ENCODE measurements at places on chromosomes 3 and 15.

- no peak for DNase-seq
Observed at GRCh38 chr3:32203854-32204253, 34.6 kb upstream of the CMTM8 start.

DNA sequence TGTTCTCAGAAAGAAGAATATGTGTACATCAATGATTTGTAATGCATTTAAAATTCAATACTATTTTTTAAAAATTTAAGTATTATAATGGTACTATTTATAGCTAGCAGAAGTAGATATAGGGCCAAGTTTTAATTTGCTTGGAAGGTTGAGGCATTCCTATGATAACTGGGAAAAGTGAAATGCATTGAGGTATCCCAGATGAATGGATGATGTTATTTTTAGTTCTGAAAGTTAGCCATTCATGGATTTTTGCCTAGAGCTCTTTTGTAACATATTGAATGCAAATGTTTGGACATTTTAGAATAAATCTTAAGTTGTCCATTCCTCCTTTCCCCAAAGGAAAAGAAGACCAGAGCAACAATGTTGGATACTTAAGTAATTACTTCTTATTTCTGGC is 47.6 kb downstream of the GAP43 start:
- DNase-seq, result no peak

DNA sequence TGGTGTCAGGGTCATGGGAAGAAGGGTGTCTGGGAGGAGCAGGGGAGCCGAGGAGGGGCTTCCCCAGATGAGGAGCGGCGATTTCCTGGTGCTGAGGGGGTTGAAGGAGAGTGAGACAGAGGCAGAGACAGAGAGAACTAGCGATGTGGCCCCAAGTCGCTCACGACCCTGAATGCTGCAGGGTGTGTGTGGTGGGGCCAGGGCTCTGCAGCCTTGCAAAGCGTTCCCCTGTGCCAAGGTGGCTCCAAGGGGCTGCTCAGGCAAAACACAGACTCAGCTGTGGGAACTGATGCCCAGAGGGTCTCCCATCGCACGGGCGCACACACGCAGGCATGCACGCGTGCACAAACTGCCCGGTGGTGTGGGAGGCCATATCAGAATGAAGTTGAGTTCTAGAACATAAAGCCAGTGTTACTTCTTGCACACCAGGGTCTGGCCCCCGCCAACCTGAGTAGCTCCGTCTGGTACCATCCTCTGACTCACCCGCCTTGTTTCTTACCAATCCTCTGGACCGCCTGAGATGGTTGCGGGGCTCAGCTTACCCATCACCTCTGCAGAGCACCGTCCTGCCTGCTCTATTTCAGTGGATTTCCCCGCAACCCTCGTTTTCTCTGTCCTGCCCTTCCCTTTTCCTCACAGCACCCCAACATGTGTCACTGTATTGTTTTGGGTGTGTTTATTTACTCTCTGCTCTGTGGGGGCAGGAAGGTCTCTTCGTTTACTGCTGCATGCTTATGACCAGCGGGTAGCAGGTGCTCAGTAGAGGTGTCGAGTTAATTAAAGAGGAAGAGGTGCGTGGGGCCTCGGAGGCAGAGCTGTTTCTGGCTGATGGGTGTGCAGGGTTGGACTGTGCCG is 4.5 kb downstream of the MELTF start:
- DNase-seq, result no peak

DNA sequence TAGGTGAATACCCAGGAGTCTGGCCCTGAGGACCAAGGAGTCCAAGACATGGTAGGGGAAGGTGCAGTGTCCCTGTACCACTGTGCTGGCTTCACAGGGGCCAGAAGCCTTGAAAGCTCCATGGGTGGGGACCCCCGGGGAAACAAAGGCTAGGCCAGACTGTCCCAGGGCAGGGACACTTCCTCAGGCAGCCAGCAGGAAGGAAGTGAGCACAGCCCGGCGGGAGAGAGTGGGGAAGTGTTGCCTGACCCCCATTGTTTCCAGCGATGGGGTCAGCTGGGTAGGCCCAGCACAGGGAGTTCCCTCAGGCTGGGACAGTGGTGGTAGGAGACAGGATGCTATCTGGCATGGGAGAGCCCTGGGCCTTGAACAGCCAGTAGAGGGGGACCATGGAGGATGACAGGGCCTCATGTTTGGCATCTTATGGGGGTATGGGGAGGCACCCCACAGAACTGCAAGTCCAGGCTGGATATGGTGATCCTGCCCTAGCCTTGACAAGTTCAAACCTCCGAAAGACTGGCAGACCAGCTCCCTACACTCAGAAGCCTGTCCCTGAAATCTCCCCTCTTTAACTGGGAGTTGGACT is 1.2 kb upstream of the HYAL2 start:
- no peak for DNase-seq

DNA sequence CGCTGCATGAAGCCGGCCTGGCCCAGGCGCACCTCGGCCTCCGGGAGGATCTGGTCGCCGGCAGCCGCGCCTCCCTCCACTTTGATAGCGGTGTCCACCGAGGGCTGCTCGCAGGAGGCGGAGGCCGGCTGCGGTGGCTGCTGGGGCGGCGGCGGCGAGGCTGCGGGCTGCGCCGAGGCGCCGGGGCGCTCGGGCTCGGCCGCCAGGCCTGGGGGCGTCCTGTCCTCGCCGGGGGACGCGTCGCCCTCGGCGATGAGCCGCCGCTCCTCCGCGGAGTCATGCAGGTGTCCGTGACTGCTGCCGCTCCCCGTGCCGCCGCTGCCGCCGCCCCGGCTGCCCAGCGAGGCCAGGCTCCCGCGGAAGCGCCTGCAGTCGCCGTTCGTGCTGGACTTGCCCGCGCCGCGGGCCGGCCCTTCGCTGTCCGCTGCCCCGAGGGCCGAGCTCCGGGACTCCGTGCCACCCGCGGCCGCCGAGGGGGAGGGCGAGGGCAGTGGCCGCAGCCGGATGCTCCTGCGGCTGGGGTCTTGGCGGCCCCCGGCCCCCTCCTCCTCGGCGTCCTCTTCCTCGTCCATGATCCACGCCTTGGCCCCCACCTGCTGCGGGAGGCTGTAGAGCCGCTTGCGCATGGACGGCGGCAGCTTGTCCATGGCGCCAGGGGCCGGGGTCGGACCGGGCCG is 996 bp downstream of the HCN4 start:
- DNase-seq, result no peak

- DNase-seq, result no peak
Observed at GRCh38 chr3:183777016-183777618, 48.3 kb downstream of the MAP6D1 start.

DNA sequence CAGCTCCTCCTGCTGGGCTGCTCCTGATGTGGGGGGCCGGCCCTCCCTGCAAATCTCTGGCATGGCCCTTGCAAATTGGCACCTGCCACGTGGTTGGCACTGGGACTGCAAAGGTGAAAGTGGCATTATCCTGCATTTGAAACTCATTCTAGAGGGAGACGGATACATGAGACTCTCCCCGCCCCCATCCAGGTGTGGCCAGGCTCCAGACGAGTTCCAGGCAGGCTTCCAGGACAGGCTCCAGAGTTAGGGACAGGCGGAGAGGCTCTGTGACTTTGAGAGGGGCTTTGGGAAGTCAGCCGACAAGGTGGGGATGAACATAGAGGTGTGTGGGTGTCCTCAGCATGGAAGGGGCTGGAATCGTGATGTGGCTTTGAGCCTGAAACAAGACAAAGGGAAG is 178.5 kb downstream of the APBA2 start:
- no peak for DNase-seq

- DNase-seq, result no peak
Observed at GRCh38 chr3:151395806-151396205, 11.3 kb upstream of the P2RY12 start.

GRCh38 chr15:68819495-68820294 is 1.0 kb downstream of the ANP32A start:
- no peak for DNase-seq

DNA sequence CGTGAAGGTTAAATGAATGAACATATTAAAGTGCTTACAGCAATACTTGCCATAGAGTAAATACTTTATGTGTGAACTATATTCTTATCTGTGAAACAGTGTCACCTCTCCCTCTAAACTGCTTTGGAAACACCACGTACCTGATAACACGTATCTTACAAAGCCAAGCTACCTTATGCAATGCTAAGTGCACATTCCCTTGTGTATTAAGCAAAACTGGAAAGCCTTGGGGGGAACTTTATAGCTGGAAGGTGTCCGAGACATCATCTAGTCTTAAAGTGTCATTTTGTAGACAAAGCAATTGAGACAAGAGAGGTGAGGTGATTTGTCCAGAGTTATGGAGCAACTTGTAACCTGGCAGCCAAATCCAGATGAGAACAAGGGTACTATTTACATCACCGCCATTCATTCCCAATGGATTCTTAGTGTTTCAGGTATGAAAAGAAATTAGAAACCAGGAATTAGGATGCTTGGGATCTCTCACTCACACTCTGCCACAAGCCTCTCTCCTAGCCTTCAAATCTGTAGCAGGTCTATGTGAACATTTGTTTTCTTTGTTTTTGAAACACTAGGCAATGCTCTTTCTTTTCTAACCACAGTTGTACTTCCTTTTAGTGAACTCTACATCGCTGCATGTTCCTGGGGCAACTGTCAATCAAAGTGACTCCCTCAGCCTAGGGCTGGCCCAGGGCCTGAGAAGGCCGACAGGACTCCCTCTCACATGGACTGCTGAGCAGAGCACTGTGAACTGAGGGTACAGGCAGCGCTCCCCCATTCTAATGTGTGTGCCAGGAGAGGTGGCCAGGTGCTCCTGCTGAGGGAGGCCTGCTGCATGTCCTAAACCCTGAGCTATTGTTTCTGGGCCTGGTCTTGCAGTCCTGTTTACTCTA is 13.9 kb upstream of the MGLL start:
- DNase-seq, result no peak

DNA sequence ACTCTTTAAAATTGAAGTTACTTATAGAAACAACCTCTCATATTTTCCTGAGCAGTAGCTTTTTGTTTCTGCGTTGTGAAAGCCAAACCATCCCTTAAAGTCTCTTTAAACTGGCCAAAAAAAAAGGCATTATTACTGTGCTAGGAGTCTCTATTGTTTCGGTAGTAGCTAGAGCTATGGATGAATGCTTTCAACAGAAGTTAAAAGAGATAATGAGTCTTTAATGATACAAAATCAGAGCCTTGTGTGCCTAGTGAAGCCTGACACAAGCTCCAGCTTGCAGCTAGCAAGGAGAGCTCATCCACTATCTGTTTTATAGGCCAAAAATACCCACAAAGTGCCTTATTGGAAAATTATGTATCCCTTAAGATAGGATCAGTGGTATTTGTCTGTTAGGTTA is 360.4 kb upstream of the CDIN1 start:
- DNase-seq, result no peak

GRCh38 chr3:186003610-186004009 is 65.8 kb upstream of the TRA2B start:
- no peak for DNase-seq

DNA sequence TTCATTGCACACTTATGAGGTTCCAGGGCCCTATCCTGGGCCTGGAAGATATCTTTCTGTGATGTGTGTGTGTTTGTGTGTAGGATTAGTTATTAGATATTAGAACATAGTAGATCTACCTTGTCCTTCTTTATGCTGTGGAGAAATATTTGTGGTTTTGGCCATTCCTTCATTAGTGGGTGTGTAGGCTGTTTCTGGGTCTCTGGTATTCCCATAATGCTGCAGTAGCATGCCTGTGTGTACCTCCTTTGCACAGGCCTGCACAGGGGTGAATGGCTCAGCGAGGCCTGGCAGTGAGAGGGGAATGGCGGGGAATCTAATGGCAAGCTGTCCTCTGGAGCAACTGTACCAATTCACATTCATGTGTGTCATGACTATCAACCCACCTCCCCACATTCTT is 125.8 kb upstream of the MRPS22 start:
- no peak for DNase-seq

DNA sequence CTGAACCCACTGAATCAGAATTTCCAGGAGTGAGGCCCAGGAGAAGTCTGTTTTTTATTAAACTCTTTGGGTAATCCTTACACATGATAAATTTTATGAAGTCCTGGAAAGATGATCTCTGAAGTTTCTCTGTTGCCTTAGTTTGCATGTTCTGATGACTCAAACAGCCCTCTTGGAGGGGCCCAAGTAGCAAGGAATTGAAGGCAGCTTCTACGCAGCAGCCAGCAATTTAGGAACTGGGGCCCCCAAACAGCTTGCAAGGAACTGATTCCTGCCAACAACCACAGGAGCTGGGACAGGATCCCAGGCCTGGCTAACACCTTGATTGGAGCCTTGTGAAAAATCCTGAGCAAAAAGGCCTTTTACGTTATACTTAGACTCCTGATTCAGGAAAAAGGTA is 5.4 kb upstream of the ACP3 start:
- no peak for DNase-seq

- no peak for DNase-seq
Observed at GRCh38 chr3:13715961-13716360, 163.9 kb downstream of the WNT7A start.

- DNase-seq, result no peak
Observed at GRCh38 chr15:78023865-78024518, 53.5 kb downstream of the TBC1D2B start.

GRCh38 chr15:70414626-70415025 is 316.9 kb upstream of the TLE3 start:
- DNase-seq, result no peak

GRCh38 chr3:184377374-184377773 is 633 bp downstream of the THPO start:
- no peak for DNase-seq
